ENCODE measurements at places on chromosomes 3 and 15.

DNA sequence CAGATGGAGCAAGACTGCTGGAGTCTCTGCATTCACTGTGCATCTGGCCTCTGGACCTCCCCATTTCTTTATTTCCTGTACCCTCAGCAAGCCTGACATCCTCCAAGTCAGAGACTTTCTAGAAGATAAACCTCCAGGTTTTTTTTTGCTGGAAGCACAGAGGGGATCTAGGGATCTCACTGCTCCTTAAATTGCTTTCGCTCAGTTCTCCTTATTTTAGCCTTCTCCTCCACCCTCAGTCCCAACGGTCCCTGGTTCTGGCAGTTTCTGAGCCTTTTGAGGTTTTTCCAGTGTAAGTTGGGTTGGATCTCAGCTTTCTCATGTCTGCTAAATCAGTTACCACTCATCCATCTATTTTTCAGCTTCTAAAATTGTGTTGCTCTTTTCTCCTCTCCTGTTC lies 22.7 kb upstream of the CHD2 start:
- H3K36me3 ChIP-seq: no peaks in the 10 kb centered on the region
- peaks cover 4% of the 10 kb centered on the region for H3K4me1 ChIP-seq
- no peaks in the 10 kb centered on the region for H3K27me3 ChIP-seq
- no peak overlapping the region for H3K27ac ChIP-seq
- no peak overlapping the region for H3K4me3 ChIP-seq

- no peak for DNase-seq
- no peaks in the 10 kb centered on the region for H3K36me3 ChIP-seq
- no peak overlapping the region for H3K27ac ChIP-seq
- peaks cover 11% of the 10 kb centered on the region for H3K4me1 ChIP-seq
- H3K4me3 ChIP-seq: no peak overlapping the region
These were observed 7.7 kb downstream of the DUOXA2 start for GRCh38 chr15:45121706-45122417.

- no peaks in the 10 kb centered on the region for H3K4me1 ChIP-seq
- no peaks in the 10 kb centered on the region for H3K36me3 ChIP-seq
- H3K4me3 ChIP-seq: no peak overlapping the region
- H3K27ac ChIP-seq: no peak overlapping the region
- no peak for DNase-seq
These were observed 177.6 kb downstream of the GOLIM4 start for GRCh38 chr3:167918008-167918596.

- no peaks in the 10 kb centered on the region for H3K4me1 ChIP-seq
- no peak overlapping the region for H3K4me3 ChIP-seq
- no peak for DNase-seq
- no peaks in the 10 kb centered on the region for H3K27me3 ChIP-seq
- H3K36me3 ChIP-seq: no peaks in the 10 kb centered on the region
These were observed 20.2 kb upstream of the CFAP161 start for GRCh38 chr15:81113861-81114291.

DNA sequence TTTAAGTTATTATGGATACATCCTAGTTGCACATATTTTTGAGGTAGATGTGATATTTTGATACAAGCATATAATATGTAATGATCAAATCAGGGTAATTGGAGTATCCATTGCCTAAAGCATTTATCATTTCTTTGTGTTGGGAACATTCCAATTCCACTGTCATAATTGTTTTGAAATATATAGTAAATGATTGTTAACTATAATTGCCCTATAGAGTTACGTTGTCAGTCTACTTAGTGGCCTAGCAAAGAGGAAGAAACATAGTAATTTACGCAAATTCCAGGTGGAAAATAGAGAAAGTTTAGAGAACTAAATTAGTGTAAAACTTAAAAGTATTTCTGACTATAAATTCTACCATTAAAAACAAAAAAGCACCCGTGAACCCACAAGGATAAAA lies 24.9 kb downstream of the NXPE3 start:
- no peaks in the 10 kb centered on the region for H3K4me1 ChIP-seq
- DNase-seq: no peak
- H3K27me3 ChIP-seq: no peaks in the 10 kb centered on the region
- H3K27ac ChIP-seq: no peak overlapping the region

DNA sequence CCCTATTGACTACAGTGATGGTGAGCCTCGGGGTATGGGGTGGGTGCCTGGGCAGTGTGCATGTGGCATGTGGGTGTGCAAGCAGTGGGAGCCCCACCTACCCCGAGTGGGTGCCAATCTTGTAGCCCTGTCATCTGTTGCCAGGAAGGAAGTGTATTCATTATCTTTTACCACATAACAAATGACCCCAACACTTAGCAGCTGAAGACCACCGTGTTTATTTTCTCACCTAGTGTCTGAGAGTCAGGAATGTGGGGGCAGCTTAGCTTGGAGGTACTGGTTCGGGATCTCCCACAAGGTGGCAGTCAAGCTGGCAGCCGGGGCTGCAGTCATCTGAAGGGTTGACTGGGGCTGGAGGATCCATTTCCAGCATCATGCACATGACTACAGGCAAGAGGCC lies 21.7 kb downstream of the XYLB start:
- H3K27me3 ChIP-seq: no peaks in the 10 kb centered on the region
- no peak overlapping the region for H3K27ac ChIP-seq
- no peak for DNase-seq
- no peaks in the 10 kb centered on the region for H3K4me1 ChIP-seq
- H3K36me3 ChIP-seq: peaks cover 31% of the 10 kb centered on the region

DNA sequence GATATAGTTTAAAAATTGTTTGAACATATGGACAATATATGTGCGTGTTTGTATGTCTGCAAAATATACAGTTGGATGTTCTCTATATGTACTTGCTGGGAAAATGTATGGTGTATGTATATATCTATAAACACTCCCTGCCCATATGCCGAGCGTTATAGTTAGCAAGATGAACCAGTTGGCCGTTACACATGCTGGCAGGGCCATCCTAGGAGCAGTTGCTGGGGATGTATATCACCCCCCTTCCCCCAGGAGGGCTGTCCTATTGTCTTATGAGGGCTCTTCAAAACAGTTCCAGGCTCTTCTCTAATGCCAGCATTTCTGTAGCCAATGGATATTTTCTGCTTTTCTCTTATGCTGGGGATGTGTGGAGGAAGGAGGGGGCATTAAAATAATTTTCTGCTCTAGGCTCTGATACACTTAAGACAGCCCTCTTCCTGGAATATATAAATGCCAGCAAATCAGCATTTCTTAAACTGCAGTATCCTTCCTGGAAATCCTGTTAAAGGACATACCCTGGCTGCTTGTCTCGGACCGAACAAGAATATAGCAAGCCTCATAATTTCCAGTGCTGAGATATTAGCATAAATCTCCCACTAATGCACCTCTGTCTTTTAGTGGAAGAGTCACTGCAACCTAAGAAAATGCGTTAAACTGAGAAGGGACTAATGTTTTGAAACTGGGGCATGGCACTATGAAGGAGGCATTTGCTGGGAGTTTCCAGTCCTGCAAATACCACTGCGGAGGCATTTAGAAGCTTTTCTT lies 134.4 kb downstream of the MDFIC2 start:
- no peak overlapping the region for H3K27ac ChIP-seq
- DNase-seq: no peak
- no peaks in the 10 kb centered on the region for H3K27me3 ChIP-seq
- H3K4me1 ChIP-seq: no peaks in the 10 kb centered on the region

All from tibial artery (tissue), 4 donors.